Dermis lymphatic vessel endothelial cell (primary cell): ENCODE measurements at places on chromosomes 3 and 15. TPM values are rescaled to one million over a fixed set of nuclear protein-coding genes. Genes with fewer than 3 reads are reported as not detected.

RPL39L gene
- total RNA-seq: 11.3 and 20.4 TPM in 2 replicates

GXYLT2 gene
- 0.09 and 0.11 TPM in 2 replicates for total RNA-seq

GOLGA8G gene
- total RNA-seq: not detected in 2 replicates

COMMD4 gene
- 80.5 and 86.0 TPM in 2 replicates for total RNA-seq

FBN1 gene
- total RNA-seq: 129 and 130 TPM in 2 replicates

PCLAF gene
- total RNA-seq: 11.7 and 28.6 TPM in 2 replicates

BAHD1 gene
- total RNA-seq: 6.3 and 7.6 TPM in 2 replicates

LEKR1 gene
- total RNA-seq: 0.60 and 0.76 TPM in 2 replicates

SPESP1 gene
- 2.6 and 4.4 TPM in 2 replicates for total RNA-seq

HYAL1 gene
- total RNA-seq: 6.4 and 7.6 TPM in 2 replicates

CAMK2N2 gene
- total RNA-seq: not detected in 2 replicates

INAFM2 gene
- 17.6 and 28.2 TPM in 2 replicates for total RNA-seq

HTR3E gene
- total RNA-seq: not detected in 2 replicates

SLC49A4 gene
- total RNA-seq: 10.0 and 15.1 TPM in 2 replicates

TTLL13 gene
- not detected in 2 replicates for total RNA-seq

ANKDD1A gene
- total RNA-seq: 11.9 and 15.3 TPM in 2 replicates

RTP1 gene
- not detected in 2 replicates for total RNA-seq

CCR9 gene
- total RNA-seq: not detected in 2 replicates

IGDCC3 gene
- total RNA-seq: 0.09 TPM in 1 of 2 replicates, not detected in the other

GOLGA8N gene
- total RNA-seq: 0.87 and 1.4 TPM in 2 replicates

PIERCE2 gene
- 0.76 and 1.8 TPM in 2 replicates for total RNA-seq

EPHB3 gene
- under 0.01 and 0.09 TPM in 2 replicates for total RNA-seq

SLC22A14 gene
- under 0.01 TPM in 2 replicates for total RNA-seq

MYO5A gene
- total RNA-seq: 33.8 and 45.3 TPM in 2 replicates

CHRD gene
- total RNA-seq: 0.43 and 0.69 TPM in 2 replicates

ISL2 gene
- total RNA-seq: 0.65 and 0.69 TPM in 2 replicates

CEP97 gene
- 4.3 and 7.7 TPM in 2 replicates for total RNA-seq

MESP1 gene
- 0.09 and 0.11 TPM in 2 replicates for total RNA-seq

MEGF11 gene
- total RNA-seq: not detected in 2 replicates

ADAM10 gene
- total RNA-seq: 262 and 277 TPM in 2 replicates

SH3GL3 gene
- not detected in 2 replicates for total RNA-seq

SI gene
- not detected in 2 replicates for total RNA-seq

TBC1D23 gene
- 35.3 and 40.9 TPM in 2 replicates for total RNA-seq

NUSAP1 gene
- 18.0 and 21.4 TPM in 2 replicates for total RNA-seq

CPOX gene
- total RNA-seq: 24.5 and 28.1 TPM in 2 replicates

ITIH1 gene
- total RNA-seq: not detected in 2 replicates

CYP8B1 gene
- total RNA-seq: not detected in 2 replicates

MAP2K5 gene
- 4.4 and 4.7 TPM in 2 replicates for total RNA-seq

CKMT1B gene
- not detected in 2 replicates for total RNA-seq

CHRNA7 gene
- total RNA-seq: 0.17 and 0.43 TPM in 2 replicates

TFDP2 gene
- 11.3 and 18.7 TPM in 2 replicates for total RNA-seq

SLC12A8 gene
- total RNA-seq: 0.11 and 0.17 TPM in 2 replicates

SNUPN gene
- total RNA-seq: 14.2 and 16.9 TPM in 2 replicates

CYP1A2 gene
- not detected in 2 replicates for total RNA-seq

SV2B gene
- 0.11 and 0.17 TPM in 2 replicates for total RNA-seq

PSTPIP1 gene
- total RNA-seq: not detected in 2 replicates

CPN2 gene
- total RNA-seq: not detected in 2 replicates
